ENCODE measurements at places on chromosomes 1 and 21.

GRCh38 chr1:118143831-118144230 lies 41.2 kb downstream of the SPAG17 start:
- no peak for DNase-seq

- DNase-seq: no peak
These were observed 56.4 kb downstream of the GRIK3 start for GRCh38 chr1:36977731-36978406.

GRCh38 chr1:117534995-117535467 lies 70.8 kb upstream of the TENT5C start:
- peak; percentile 21 for DNase-seq

GRCh38 chr1:207862241-207862787 lies 48.6 kb downstream of the CD34 start:
- no peak for DNase-seq

- DNase-seq: no peak
These were observed 30.6 kb downstream of the CAPN2 start for GRCh38 chr1:223742856-223743517.

GRCh38 chr1:179168536-179168935 lies 60.9 kb downstream of the ABL2 start:
- DNase-seq: no peak

GRCh38 chr21:35106246-35106835 lies 57.2 kb upstream of the RUNX1 start:
- no peak for DNase-seq

DNA sequence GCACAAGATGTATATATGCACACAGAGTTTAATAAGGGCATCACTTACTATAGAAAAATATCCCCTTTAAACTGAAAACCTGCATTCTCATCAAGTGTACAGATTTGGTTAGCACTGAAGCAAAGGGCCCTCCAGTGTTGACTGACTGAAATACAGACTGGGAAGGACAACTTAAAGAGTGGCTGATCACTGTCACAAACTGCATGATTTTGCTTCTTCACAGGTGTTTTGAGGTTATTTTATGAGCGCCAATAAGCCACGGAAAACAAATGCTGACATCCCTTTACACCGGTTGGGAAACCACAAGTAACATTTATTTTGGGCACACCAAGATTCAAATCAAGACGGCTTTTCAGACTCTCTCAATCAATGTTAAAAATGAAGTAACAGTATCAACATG lies 30.9 kb upstream of the RAP1GAP start:
- DNase-seq: no peak

DNA sequence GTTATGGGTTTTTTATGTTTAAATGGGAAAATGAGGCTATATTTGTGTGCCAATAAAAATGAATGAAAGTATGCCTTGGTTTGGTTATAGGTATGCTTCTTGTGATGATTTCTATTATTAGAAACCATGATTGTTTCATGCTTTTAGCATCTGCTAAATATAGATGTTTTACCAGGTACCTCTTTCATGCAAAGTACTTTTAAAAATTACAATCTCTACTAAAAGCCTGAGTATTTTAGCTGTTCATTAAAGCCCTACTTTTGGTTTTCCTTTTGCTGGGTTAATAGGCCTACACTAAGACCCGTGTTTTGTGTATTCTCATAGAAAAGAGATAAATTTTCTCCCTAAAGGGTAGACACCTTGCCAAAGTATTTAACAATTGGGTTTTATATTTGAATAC lies 32.0 kb downstream of the MTF2 start:
- DNase-seq: no peak

DNA sequence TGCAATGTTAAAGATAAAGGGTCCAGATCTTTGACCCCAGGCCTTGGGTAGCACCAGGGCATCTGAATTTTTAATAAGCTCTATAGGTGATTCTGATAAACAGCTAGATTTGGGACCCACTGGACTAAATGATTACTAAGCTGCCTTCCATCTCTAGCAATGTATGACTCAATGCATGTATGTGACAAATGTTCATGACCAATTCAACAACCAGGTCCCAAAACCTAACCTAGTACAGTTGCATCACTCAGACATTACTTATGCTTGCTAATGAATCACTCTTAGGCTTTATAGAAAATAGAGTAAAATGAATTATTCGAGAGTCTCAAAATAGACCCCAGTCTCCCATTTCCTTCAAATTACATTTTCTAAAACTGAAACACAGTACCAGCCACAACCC lies 35.5 kb downstream of the RCAN1 start:
- no peak for DNase-seq

GRCh38 chr1:32816676-32817158 lies 441 bp downstream of the YARS1 start:
- no peak for DNase-seq

GRCh38 chr1:200558866-200559459 lies 61.6 kb downstream of the KIF14 start:
- no peak for DNase-seq

DNA sequence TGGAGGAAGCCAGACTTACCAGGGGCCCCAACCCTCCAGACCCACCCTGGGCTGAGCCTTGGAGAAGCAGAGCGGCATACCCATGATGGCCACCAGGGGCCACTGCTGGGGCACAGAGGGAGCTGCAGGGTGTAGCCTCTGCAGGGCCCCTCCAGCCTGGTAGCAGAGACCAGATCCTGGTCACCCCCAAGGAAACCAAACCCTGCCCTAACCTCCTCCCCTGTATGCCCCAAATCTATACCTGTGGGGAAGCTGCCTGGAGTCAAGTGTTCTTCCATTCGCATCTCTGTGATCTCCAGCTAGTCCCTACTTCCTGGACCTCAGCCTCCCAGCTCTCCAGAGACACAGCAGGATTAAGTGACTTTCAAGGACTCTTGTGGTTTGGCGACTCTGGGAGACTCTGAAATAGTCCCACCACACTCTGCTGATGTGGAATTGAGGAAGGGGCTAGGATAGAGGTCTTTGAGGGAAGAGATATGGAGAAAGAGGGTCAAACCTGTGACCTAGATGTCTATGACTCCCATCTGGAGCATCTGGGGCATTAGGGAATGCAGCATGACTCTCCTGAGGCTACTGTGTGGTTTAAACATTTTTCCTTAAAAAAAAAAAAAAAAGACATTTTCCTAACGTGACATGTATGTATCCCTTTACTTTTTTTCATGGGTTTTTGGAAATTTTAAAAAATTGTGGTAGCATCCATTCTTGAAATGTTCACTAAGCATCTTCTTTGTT lies 119.2 kb upstream of the IPO9 start:
- DNase-seq: no peak

- no peak for DNase-seq
These were observed 400 bp upstream of the KRTAP10-12 start for GRCh38 chr21:44696572-44696971.

- DNase-seq: no peak
These were observed 38.4 kb upstream of the HEATR1 start for GRCh38 chr1:236642763-236643162.

DNA sequence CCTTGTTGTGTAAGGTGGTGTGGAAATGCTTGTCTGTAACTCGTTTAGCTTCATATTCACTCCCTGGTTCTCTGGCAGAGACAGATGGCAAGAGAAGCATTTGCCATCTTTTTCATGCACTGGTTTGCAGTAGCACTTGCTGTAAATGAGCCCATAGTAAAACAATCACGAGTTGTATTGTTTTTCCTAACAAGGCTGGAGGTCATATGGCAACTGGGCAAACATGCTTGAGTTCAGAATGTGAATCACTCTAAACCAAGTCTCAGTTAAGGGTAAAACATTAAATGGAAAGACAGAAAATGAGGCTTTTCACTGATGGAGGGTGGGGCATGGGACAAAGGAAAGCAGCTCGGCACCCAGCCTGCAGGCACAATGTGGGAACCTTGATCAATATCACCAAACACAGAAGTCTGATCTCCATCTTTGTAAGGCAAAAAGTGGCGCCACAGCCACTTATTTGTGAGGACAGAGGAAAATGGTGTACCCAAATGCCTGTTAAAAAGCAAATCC lies 26.5 kb upstream of the LPAR3 start:
- no peak for DNase-seq

DNA sequence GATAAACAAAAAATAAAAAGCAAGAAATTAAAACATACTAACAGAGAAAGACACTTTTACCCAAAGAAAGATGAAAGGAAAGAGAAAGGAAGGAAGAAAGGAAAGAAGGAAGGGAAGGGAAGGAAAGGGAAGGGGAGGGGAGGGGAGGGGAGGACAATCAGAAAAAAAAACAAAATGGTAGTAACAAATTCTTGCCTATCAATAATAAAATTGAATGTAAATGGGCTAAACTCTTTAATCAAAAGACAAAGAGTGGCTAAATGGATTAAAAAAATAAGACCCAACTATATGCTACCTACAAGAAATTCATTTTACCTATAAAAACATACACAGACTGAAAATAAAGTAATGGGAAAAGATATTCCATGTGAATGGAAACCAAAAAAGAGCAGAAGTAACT lies 372.9 kb upstream of the NFIA start:
- no peak for DNase-seq

DNA sequence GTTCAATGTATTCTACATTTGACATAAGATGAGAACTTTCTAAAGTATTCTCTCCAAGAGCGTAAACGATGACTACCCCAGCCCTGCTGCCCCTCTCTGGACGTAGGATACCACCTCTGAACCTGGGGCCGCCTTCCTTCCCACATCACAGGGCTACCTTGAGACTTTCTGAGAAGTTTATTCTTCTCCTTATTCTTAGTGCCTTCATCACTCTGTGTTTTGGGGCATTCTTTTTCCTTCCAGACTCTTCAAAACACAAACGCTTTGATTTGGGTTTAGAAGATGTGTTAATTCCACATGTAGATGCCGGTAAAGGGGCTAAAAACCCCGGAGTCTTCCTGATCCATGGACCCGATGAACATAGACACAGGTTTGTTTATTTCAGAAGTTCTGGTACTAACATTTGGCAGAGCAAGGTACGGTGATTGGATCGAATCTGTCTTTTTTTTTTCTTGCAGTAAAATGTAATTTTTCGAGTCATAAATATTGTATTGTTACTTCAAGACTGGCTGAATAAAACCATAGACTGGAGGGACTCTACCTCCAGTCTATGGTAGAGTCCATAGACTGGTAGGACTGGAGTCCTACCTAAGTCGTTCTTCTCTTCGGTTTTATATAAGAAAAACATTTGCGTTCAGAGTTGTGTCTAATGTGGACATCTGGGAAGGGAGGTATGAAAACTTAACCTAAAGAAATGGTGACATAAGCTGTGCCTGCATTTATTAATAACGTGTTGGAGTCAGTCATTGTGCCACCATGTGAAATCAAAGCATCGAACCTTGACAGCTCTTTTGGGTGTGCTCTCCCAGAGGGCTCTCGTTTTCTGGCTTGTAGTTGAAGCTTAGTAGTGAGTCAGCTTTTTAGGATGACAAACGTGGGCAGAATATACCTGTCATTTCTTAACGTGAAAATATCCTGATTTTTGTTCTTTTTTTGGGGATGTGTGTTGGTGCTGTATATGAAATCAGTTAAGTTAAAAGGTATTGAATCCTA lies 1.2 kb downstream of the MAN1A2 start:
- no peak for DNase-seq

- DNase-seq: no peak
These were observed 372.6 kb downstream of the AGBL4 start for GRCh38 chr1:49651136-49651535.

DNA sequence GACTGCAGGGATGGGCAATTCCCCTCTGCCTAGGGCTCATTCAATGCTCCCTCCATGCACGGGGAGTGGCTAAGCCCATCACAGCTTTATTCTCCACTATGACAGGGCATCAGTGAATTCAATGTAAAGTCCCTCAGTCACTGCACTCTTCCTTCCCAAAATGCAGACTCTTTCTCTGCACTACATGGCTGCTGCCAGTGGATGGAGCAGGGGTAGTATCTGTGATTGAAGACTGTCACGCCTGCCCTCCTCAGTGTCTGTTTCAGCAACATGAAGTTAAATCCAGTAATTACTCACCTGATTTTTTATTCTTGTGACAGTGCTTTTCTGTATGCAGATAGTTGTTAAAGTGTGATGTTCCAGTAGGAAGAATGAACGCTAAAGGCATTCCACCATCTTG lies 1323.2 kb downstream of the AMY1C start:
- no peak for DNase-seq

- DNase-seq: no peak
These were observed 20.4 kb downstream of the DEGS1 start for GRCh38 chr1:224203243-224204016.

DNA sequence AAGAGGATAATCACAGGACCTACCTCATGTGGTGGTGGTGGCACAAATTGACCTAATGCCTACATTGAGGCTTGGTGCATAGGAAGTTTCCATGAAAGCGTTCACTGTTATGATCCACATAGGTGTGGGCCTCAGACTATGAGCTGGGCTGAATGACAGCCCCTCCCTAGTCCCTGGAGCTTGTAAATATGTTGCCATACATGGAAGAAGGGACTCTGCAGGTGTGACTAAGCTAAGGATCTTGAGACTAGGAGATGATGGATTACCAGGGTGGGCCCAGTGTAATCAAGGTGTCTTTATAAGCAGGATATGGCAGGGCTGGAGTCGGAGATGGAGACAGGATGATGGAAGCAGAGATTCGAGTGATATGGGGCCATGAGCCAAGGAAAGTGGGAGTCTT lies 31.0 kb upstream of the KCNE1 start:
- no peak for DNase-seq

GRCh38 chr1:17045634-17046333 lies 8.0 kb downstream of the SDHB start:
- no peak for DNase-seq

DNA sequence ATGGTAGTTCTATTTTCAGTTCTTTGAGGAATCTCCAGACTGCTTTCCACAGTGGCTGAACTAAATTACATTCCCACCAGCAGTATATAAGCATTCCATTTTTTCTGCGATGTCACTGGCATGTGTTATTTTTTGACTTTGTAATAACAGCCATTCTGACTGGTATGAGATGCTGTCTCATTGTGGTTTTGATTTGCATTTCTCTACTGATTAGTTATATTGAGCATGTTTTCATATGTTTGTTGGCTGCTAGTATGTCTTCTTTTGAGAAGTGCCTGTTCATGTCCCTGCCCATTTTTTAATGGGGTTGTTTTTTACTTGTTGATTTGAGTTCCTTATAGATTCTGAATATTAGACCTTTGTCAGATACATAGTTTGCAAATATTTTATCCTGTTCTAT lies 87.9 kb downstream of the RPS6KC1 start:
- DNase-seq: no peak

DNA sequence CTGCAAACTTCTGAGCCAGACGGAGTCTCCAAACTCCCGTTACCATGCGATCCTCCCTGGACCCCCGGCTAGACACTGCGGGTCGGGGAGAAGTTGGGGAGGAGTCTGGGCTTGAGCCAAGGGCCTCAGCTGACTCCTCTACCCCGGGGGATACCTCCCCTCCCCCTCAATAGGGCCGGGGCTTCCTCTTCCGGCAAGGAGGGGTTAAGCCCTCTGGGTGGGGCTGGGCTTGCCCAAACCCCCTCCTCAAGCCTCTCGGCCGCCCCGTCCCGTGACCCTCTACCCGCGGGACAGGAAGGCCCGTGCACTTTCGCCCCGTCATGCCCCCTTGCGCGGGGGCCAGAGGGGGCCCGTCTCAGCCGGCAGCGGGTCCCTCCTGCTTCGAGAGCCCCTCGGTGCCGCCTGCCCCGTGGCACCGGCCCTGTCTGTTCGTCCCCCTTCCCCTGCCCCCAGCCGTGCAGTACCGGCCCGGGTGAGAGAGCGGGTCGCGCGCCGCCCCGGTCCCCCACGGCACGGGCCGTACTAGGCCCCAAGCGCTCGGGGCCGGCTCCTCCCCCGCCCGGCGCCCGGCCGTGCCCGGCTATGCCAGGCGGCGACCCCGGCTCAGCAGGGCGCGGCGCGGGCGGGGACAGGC lies 652 bp downstream of the ARL8A start:
- DNase-seq: no peak
